ENCODE measurements at places on chromosomes 2 and 18. TPM values are rescaled to one million over a fixed set of nuclear protein-coding genes. Genes with fewer than 3 reads are reported as not detected.

DNA sequence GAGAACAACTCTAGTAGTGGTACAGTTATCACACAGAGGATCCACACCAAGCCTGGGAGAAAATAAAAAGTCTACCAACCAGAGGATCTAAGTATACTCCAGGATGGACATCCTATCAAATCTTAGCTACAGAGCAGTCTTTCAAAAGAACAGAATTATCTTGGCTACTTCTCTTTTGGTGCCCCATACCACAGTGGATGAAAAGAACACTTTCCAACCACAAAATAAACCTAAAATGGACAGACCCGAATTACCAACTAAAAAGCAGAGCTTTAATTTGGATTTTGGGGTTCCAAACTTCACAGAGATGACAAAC is 116.1 kb downstream of the SRBD1 start:
- DNase-seq: no peak

DNA sequence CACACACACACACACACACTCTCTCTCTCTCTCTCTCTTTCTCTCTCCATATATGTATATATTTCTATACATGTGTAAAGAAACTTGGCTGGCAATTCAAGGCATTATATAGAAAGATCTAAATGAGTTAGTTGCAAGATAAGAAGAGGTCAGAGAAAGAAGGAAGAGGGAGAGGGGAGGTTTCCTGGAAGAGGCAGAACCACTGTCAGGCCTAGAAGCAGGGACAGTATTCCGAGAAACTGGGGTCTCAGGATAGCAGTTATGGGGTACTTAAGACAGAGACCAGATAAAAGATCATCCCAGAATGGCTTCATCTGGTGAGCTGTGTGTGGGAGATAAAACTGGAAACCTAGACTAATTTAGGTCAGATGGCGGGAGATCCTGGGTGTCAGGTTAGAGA is 180.8 kb downstream of the CAMKMT start:
- DNase-seq: no peak

DNA sequence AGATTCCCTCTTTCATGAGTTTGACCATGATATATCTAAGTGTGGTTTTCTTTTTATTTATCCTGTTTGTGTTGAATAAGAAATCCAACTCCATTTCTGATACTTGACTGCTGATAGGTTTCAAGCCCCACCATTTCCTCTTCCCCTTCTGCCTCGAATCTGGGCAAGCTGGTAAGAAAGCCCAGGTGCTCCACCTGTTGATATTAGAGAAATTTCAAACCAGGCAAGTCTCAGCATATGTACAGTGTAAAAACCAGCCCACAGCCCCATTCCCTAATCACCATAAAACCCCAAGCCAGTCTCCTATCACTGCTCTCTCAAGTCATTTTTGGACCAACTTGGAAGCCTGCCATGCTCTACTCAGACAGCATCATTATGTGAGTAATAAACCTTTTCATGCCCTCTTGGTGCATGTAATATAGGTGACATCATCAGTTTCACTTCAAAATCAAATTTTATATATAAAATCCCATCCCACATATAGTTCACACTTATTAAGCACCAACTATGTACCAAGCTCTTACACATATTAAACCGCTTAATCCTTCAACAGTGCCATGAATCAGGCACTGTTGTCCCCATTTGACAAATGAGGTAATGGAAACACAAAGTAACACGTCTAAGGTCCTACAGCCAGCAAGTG is 46.6 kb downstream of the SMAD2 start:
- DNase-seq: peak; percentile 47

- DNase-seq: no peak
Measured at GRCh38 chr2:237330541-237330940, 83.4 kb downstream of the COL6A3 start.

DNA sequence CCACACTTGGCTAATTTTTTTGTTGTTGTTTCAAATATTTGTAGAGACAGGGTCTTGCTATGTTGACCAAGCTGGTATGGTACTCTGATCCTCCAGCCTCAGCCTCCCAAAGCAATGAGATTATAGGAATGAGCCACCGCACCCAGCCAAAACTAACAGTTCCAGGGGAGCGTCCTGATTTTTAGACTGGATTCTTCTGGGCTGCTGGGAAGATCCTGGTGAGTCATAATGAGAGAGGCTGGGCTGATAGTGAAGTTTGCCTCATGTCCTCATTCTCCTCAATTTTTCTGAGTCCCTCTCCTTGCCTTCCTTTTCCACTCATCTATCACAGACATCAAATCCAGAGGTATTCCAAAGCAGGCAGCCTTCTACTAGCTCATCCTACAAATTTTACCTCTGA is 81.3 kb downstream of the VSNL1 start:
- DNase-seq: peak; percentile 75

The SGO2 gene
- total RNA-seq: 24.2 TPM

The KIAA2012 gene
- total RNA-seq: not detected

- peak; percentile 85 for DNase-seq
Measured at GRCh38 chr2:105324732-105325131, 4.8 kb downstream of the TGFBRAP1 start.

The FER1L5 gene
- total RNA-seq: 0.10 TPM

- peak; percentile 57 for DNase-seq
Measured at GRCh38 chr2:37283207-37283606, 41.4 kb downstream of the PRKD3 start.

The GPR45 gene
- not detected for total RNA-seq

DNA sequence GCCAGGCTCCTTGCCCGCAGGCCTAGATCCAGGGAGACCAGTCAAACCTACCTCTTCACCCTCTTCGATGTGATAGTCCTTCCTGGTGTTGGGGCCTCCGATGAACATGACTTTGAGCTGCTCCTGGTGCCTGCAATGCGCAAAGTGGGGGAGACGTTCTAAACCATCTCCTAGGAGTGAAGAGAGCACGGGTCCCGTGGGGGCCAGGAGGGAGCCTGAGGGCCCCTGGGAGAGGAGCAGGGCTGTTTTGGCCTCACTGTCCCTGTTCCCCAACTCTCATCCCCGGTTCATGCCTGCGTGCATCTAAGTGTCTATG is 3.9 kb downstream of the HAAO start:
- no peak for DNase-seq

- peak; percentile 56 for DNase-seq
Measured at GRCh38 chr18:903701-904100, 970 bp upstream of the ADCYAP1 start.

GRCh38 chr2:85413592-85414420 is 3.6 kb upstream of the CAPG start:
- DNase-seq: peak; percentile 56

DNA sequence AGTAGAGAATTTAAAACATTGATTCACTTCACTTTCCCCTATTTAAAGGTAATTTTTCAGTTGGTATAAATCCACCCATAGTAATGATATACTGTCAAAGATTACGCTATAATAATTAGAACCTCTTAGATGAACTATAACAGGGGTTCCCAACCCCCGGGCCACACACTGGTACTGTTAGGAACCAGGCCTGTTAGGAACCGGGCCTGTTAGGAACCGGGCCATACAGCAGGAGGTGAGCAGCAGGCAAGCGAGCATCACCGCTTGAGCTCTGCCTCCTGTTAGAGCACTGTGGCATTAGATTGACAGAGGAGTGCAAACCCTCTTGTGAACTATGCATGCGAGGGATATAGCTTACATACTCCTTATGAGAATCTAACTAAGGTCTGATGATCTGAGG is 34.0 kb upstream of the CD302 start:
- no peak for DNase-seq

DNA sequence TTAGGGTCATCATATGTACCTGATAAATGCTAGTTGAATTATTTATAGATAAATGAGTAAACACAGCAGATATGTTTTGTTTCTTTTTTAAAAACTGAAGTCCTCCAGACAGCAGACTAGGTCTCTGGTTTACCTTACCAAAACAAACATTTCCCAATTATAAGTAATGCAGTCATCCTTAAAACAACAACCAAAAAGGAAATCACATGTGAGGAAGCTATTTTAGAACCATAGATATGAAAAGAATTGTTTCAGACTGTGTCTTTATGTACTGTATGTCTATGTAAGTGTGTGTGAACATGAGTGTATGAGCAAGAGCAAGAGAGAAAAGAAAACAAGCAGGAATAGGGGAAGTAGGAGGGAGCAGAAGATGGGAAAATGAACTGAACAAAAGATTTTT is 441.0 kb downstream of the CPS1 start:
- DNase-seq: no peak

The CYP26B1 gene
- 0.02 TPM for total RNA-seq

The SPRED2 gene
- total RNA-seq: 7.1 TPM

GRCh38 chr2:101734505-101735165 is 37.1 kb downstream of the MAP4K4 start:
- DNase-seq: no peak

The DPYSL5 gene
- 9.1 TPM for total RNA-seq

GRCh38 chr18:1006304-1006703 is 101.6 kb downstream of the ADCYAP1 start:
- DNase-seq: peak; percentile 26

The CTDSP1 gene
- total RNA-seq: 65.3 TPM

- DNase-seq: no peak
Measured at GRCh38 chr2:127807678-127808353, 3.2 kb downstream of the WDR33 start.

- no peak for DNase-seq
Measured at GRCh38 chr2:204727368-204727767, 182.1 kb downstream of the PARD3B start.

- no peak for DNase-seq
Measured at GRCh38 chr2:1758171-1758570, 13.9 kb upstream of the PXDN start.

The ASXL3 gene
- total RNA-seq: not detected

DNA sequence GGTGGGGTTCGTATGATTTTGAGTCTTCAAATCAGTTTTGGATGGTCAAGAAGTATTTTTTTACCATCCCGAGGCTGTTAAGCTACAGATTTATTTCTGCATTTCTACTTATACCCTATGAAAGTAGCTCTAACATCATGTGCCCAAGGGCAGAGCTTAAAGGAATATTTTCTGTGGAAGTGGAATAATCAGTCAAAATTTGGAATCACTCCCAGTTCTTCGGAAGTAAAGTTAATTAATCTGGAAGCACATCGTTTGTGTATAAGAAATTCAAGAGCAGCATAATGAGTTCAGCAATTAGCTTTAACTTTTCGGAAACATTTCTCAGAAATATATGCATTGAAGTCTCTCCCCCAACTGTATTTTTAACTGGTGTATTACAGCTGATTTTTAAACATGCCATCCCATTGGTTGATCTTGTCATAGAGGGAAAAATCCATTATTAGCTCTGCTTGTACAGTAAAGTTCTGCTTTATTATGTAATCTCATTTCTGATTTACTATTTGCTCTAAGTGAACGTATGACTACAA is 510.1 kb downstream of the DCC start:
- DNase-seq: no peak

DNA sequence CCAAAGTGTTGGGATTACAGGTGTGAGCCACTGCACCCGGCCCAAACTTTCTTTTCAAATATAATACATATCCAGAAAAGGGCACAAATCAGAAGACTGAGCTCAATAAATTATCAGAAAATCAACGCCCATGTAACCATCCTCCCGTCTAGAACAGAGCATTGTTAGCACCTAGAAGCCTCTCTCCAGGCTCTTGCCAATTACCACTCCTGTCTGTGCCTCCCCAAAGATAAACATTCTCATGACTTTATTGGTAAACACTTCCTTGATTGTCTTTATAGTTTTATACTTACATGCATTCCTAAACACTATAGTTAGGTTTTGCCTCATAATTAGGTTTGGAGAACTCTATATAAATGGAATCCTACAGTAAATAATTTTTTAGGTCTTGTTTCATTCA is 58.5 kb upstream of the SP5 start:
- DNase-seq: no peak

DNA sequence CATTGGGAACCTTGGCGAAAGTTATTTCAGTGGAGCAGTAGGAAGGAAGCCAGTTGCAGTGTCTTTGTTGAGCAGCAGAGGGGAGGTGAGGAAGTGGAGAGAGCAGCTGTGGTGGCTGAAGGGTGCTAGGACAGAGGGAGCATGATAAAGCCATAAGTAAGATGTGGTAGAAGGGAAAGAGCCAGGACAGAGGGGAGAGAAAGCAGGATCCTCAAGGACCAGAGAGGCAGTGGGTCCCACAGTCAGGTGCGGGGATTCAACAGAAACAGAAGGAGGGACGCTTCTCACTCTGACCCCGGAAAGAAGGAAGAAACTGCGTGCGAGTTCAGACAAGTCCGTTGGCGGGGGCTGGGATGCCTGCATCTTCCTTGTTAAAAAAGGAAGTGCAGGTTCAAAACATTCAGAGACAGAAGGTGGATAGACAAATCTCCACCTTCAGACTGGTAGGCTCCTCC is at the start of gene CXCR2:
Gene CXCR2 (plus strand): TSS at position 403 of the 455 bp plus-strand sequence. CDS start 8,774 bp downstream, outside the sequence.
- DNase-seq: no peak

The LYPD6B gene
- not detected for total RNA-seq

- DNase-seq: peak; percentile 88
Measured at GRCh38 chr18:63788447-63789096, 13.4 kb downstream of the SERPINB7 start.

The REL gene
- total RNA-seq: 8.6 TPM

Measured in A172 (cell line).